ENCODE measurements at places on chromosomes 16 and 17.

- DNase-seq = no peak
Measured at GRCh38 chr17:61575352-61575975, 15.6 kb downstream of the NACA2 start.

DNA sequence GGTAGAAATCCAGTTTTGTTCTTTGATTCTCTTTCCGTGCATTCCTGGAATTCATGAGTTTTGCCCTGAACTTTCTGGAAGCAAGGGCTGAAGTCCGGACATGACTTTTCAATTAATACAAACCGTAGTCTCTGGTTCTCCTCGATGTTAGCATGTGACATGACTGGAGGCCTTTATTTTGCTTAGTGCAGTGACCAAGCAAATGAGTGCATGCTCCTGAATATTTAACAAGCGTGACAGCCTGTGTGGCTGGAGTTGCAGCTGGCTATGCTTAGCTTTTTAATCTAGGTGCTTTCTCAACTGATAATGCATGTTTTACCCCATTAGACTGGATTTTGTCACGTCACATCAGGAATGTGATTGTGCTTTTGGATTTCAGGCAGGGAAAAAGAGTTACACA is 302.1 kb downstream of the MAP2K6 start:
- DNase-seq = no peak

DNA sequence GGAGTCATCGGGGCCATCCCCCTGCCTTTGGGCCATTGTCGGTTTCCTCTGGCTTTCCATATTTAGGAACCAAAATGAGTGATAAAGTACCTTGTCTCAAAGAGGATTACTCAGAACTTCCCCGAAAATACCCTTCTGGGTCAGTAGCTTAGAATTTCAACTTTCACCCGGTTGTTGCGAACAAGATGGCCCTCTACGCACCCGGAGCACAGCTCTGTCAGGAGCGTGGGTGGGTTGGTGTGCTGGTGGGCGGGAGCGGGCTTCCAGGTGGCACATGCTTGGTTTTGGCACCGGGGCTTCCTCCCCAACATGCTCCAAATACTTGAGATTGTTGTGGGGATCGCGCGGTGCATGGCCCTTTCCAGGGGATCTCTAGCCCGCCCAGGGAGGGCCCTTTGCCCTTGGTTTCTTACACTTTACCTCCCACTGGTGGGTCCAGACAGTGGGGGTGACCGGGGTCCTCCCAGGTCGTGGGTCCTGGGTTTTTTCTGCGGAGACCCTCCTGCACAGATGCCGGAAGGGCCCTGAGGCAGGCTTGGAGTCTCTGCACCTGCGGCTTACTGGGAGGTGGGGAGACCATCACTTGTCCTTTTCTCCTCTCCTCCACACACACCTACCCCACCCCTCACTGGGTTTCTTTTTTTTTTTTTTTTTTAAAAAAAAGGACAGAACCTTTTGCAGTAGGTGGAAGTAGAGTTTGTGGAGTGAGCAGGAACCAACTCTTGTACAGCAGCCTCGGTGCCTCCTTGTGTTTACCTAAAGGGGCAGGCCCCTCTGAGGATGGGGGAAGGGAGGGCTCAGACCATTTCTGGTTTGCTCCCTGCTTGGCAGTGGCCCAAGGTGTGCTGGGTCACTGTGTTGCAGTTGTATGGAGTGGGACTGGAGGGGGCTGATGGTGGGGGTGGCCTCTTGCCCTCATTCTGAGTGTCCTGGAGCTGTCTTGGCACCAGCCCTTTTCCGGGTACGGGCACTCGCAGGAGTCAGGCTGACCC is 142.1 kb downstream of the SEC14L1 start:
- DNase-seq = no peak

- no peak for DNase-seq
Measured at GRCh38 chr17:74196541-74197317, 6.7 kb upstream of the RPL38 start.

DNA sequence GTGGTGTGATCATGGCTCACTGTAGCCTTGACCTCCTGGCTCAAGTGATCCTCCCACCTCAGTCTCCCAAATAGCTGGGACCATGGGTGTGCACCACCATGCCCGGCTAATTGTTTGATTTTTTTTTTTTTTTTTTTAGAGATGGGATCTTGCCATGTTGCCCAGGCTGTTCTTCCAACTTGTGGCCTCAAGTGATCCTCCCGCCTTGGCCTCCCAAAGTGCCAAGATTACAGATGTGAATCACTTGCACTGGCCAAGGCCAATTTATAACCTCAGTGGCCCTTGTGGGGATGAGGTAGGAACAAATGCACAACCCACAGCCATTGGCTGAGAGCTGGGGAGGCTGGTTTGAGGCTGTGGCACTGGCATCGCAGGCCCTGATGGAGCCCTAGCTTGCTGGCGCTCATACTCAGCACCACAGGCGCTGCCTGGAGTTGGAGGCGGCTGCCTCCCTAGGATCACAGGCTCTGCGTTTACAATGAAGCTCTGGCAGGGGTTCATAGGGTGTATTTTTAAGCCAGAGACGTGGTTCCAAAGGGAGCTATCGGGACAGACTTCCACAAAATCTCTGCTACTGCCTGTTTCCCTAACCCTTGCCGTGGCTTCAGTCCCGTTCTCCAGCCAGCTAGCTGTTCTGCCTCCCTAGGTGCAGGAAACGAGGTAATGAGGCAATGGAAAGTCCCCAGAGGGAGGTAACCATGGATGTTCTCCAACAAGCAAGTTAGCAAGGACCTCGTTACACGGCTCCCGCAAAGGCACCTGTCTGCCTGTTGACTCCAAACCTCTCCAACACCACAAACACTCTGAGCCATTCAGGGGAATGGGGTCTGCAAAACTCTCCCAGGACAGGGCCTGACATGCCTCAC is 2.9 kb downstream of the ABCA3 start:
- DNase-seq = no peak

DNA sequence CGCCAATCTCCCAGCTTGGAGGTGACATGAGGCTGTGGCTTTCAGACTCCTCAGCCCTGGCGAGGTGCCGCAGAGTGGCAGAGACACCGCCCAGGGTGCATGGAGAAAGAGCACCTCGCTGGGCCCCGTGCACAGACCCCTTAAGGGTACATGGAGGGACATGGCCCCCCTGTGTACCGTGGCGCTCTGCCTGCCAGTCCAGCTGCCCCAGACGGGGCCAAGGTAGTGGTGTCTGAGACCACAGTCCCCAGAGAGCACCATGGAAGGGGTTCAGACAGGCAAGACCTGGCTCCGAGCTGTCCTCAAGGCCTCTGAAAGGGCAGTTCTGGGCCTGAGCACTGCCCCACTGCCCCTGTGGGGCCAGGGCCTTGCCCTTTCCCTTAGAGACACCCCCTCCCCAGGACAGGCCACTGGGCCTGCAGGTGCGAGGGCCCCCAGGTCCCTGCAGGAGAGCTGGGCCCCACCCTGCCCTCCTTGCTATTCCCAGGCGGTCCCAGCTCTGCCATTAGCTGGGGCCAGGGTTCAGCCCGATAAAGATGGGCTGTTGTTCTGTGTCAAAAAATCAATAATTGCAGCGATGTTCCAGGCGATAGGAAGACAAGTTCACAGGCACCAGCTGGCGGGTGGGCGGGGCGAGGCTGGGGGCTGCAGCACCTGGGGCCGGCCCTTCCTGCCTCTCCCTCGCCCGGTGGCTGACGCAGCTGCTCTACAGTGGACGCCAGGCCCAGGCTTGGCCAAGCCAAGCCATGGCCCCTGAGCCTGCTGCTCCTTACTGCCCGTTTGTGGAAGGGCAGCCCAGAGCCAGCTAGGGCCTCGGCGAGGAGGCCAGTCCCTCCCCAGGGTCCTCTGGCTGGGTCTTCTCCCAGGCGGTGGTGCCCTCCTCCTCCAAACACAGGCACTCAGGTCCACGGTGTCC is 51.7 kb downstream of the ZFPM1 start:
- no peak for DNase-seq

DNA sequence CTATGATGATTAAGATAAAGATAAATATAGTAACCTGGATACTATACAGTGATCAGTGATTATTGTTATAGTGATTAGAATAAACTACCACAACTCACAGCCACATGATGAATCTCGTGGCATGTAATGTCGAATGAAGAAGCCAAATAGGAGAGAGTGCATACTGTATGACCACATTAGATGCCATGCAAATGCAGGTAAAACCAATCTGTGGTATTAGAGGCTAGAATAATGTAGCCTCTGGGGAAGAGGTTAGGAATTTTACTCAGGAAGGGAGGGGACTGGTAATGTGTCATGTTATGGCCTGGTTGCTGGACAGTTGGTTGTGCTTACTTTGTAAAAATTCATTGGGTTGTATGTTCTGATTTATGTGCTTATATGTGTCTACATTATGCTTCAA is 402.7 kb downstream of the CDH13 start:
- DNase-seq = no peak

GRCh38 chr17:74524653-74525464 is 6.4 kb downstream of the CD300LB start:
- no peak for DNase-seq

DNA sequence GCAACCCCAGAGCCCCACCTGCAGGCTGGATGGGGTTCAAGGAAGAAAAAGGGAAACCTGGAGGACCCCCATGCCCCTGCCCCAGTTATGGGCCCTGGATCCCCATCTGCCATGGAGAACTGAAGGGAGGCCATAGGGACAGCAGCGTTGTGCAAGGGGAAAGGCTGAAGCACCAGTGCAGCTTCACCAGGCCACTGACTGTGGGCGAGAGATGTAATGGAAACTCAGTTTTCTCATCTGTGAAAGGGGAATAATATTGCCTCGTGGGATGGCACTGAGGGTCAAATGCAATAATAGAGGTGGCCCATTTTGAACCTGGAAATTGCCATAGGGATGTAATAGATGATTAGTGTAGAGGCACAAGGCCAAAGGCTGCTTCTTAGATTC is 9.9 kb upstream of the TSPOAP1 start:
- no peak for DNase-seq

DNA sequence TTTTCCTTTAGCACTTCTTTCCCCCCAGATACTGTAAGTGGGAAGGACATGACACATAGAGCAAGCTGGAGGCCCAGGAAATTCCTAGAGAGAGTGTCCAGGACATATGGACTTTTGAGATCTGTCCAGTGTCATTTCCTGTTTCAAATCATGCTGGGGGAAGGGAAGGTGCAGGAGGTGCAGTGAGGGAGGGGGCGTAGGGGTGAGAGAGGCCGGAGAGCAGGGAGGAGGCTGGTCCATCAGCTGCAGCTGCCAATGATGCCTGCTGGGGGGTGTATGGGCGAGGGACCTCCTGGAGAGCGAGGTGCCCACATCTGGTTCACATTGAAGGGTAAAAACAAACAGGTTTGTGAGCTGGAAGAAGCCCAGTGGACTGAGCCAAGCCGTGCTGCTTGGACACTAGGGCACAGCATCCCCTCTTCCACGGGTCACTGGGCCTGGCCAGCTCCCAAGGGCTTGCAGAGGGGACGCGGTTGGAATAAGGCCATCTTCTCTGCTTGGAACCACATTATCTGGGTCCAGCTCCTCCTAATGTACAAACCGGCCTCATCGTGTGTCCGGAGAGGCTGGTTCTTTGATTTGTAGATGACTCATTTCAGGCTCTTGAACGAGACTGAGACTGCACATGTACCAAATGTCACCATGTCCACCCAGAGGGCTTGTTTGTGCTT is 70.4 kb upstream of the SMURF2 start:
- no peak for DNase-seq

- DNase-seq = peak; percentile 74
Measured at GRCh38 chr16:30953511-30954124, 3.9 kb upstream of the SETD1A start.

GRCh38 chr17:21127509-21128077 is 829 bp downstream of the DHRS7B start:
- no peak for DNase-seq

GRCh38 chr16:30356401-30357084 is 1.4 kb upstream of the CD2BP2 start:
- no peak for DNase-seq

DNA sequence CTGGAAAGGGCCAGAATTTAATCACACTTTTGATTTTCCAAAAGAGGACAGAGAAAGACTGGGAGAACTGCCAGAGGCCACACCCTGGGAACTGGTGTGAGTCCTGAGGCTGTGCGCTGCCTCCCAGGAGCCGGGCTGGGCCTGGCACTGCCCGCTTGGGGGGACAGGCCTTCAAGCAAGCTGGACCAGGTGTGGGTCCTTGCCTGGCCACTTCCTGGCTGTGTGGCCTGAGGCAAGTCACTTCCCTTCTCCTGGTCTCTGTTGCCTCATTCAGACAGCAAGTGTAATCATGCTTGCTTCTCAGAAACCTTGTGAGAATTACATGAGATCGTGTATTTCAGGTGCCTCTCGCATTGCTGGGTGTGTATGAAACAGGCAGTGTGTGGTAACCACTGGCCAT is 143.0 kb downstream of the SNX29 start:
- no peak for DNase-seq

- DNase-seq = no peak
Measured at GRCh38 chr17:77329741-77330531, 189.2 kb downstream of the SEC14L1 start.

DNA sequence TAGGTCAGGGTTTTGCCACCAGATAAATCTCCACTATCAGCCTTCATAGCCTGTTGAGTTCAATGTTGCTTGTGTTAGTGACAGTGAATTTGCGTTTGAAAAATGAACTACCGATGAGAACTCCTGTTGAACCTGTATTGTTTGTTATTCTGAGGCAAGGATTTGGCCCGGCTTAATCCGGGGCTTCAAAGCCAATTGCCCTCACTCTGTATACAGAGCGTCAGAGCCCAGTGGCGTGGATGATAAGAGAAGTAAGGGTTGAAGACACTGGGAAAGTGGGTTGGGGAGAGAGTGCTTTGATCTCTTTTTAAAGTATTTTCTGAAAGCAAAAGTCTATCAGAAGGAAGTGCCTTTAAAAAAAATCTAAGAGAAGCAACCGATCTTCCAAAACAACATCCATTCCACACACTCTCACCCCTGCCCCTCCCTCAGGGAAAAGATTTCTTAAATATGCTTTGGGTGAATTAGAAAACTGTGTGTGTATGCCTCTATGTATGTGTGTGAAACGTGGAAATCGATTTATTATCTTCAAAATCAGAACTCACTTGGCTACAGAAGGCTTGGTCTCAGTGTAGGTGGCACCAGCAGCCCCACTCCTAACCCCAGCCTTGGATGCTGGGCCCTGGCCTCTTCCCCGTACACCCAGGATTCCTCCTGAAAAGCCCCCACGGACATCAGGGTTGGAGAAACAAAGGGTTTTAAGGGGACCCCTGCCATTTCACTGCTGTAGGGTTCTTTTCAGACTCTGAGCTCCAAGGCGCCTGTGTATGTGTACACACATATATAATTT is 8.8 kb downstream of the TBX4 start:
- DNase-seq = no peak

- DNase-seq = no peak
Measured at GRCh38 chr16:49855822-49856671, at the start of gene ZNF423. TSS of gene ZNF423 (minus strand) at chr16:49856112. CDS start at chr16:49855774, 338 bp downstream.

DNA sequence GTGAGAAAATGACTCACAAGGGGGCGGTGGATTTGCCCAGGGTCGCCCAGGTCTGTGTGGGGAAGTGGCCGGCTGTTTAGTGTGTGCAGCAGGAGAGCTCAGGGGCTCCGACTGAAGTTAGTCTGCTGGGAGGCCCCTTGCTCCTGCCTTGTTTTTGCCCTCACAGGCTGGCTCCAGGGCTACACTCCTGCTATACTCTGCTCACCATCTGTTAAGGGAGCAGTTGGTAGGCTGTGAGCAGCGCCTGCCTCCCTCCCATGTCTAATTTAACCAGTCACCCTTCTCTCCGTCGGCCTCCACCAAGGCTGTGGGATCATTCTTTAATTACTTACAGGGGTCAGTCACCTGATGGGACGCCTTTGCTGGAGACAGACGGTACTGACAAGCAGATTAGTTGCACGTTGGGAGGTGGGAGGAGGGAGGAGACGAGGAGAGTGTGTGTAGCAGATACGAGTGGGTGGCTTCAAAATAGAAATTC is 35.5 kb downstream of the KSR1 start:
- no peak for DNase-seq

Measured in right renal cortex interstitium (tissue), 3 donors.